ENCODE measurements at places on chromosomes 5 and 9. TPM values are rescaled to one million over a fixed set of nuclear protein-coding genes. Genes with fewer than 3 reads are reported as not detected.

- peak; percentile 98 for DNase-seq
These were observed 502.7 kb downstream of the NR2F1-AS1 start for GRCh38 chr5:93078082-93079038.

GRCh38 chr5:53614376-53614885 lies 54.0 kb downstream of the NDUFS4 start:
- no peak for DNase-seq

DNA sequence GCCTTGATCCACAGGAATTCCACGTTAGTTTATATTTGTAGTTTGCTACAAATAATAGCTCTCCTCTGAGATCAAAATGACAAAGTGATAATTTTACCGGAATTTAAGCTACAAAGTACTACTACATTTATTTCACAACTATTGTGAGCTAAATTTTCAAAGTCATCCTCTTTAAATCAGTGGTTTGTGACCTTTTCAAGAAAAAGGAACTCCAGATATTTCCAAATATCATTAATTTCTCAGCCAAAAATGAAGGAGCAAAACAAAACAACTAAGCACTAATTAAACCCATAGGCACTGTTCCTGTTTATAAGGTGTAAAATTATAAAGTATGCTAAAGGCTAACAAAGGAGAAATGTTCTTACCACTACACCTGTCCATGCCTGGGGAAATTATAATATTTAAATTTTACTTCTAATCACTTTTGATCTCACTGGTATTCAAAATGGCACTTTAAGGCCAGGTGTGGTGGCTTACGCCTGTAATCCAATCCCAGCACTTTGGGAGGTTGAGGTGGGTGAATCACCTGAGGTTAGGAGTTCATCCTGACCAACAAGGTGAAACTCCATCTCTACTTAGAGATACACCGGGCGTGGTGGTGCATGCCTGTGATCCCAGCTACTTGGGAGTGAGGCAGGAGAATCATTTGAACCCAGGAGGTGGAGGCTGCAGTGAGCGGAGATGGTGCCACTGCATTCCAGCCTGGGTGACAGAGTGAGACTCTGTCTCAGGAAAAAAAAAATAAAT lies 77.5 kb downstream of the CEMIP2 start:
- DNase-seq = no peak

DNA sequence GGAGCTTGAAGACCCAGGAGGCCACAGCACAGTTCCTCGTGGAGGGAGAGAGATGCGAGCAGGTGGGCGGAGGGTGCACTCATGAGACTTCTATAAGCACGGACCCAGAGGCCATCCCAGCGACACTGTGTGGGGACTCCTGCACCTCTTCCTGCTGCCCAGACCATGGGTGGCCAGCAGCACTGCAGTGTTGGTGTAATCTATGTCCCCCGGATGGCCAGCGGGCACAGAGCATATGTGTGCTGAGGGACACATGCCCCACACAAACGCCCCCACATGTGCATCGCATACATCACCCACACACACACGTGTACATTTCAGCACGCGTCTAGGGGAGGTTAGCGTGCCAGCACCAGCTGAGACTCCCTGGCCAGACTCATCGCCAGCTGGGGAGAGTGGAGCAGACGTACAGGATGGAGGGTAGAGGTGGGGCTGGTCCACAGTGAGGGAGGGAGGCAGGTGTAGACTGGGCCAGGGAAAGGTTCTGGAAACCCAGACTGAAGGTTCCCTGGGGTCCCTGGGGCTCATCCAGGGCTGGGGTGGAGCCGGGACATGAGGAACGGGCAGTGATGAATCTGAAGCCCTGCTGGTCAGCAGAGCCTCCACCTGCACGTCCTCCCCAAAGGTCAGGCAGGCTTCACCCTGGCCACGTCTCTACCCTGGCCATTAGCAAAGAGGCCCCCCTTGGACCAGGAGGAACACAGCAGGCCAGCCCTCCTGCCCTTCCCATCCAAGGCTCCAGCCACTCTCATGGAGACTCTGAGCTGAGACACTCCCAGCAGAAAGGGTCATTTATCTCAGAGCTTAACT lies 27.6 kb downstream of the ADAMTS2 start:
- no peak for DNase-seq

- DNase-seq = no peak
These were observed 21.8 kb upstream of the NKX2-5 start for GRCh38 chr5:173256800-173257199.

Gene PCDHGB2
- not detected for total RNA-seq

Measured in SJSA1 (cell line).